ENCODE measurements at places on chromosomes 1 and 21.

DNA sequence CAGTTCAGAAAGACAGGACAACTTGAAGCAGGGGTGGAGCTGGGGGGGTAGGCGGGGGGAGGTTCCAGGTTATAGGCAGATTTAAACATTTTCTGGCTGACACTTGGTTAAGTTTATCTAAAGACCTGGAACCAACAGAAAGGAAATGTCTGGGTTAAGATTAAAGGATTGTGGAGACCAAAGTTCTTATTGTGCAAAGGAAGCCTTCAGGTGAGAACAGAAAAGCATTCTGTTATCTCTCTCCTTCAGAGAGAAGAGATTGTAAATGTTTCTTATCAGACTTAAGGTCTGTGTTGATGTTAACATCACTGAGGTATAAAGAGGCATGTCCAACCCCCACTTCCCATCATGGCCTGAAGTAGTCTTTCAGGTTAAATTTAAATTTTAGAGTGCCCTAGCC lies 3.7 kb upstream of the ACADM start:
- no peak for DNase-seq

DNA sequence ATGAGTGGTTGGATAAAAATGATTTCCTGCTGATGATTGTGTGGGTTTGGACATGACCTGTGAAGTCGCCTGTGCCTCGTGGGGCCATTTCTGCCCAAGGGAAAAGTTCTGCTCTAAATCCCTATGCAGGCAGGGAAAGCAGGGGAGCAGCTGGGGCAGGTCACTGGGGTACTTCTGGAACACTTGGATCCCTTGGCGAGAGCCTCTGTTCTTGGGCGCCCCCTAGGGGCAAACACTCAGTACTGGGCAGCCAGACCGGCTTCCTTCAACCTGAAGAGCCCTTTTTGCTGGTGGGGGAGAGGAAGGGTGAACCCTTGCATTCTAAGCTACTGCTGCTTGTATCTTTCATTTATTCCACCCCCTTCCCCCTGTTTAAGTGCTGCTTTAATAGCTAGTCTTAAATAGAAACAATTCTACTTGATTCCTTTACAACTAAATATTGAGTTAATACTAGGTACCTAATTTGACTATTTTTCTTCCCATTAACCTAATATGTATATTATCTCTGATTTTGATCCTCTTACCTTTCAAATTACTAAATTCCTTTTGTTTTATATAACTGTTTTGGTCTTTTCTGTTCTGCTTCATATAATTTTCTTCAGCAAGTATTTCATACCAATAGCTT lies 5.1 kb upstream of the CLEC20A start:
- DNase-seq: peak; percentile 50

GRCh38 chr1:246161626-246162025 lies 345.5 kb downstream of the SMYD3 start:
- DNase-seq: no peak

DNA sequence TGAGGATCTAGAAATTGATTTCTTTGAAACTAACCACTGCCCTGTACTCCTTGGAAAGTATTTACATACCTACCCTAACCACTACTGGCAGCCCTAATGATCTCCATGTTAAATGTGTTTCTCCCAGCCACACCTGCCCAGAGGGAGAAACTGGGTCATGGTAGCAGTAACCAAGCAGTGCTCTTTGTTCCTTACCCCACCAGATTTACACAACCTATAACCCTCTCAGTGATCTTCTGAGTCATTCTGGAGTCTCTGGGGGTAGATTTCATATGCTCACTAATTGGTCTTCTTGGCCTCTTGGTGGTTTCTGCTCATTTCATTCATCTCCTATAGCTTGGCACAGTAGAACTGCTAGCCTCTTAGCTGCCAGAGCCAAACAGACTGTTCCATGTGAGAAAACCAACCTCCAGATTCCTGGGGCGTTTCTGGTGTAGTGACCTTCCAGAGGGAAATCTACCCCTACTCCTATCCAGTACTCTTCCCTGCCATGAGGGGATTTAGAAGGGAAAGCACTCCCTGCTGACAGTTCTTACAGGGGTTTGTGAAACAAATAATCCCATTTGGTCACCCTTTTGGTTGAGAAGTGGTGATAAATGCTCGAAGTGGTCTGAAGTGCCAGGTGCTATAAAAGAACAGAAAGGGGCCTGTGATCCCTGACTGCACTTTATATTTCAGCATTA lies 36.2 kb upstream of the LRIG2 start:
- no peak for DNase-seq

- peak; percentile 1 for DNase-seq
Observed at GRCh38 chr1:193338194-193338593, 151.8 kb upstream of the B3GALT2 start.

GRCh38 chr1:211332830-211333229 lies 6.2 kb downstream of the TRAF5 start:
- DNase-seq: no peak

DNA sequence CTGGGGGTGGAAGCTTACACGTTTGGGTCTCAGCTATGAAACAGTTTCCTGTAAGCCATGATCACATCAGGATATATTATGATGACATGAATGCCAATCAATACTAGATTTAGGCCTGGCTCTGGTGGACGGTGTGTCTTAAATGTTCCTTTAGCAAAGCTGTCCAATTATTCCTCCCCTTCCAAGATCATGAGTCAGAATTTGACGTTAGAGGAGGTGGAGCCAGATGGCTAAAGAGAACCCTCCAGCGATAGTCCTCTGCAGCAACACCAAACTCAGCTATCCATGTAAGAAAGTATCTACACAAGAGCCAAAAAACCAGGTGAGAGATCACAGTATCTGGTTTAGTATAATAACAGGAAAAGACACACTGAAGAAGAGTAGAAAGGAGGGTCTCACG lies 47.8 kb downstream of the PACC1 start:
- no peak for DNase-seq

GRCh38 chr1:229136822-229137221 lies 134.1 kb upstream of the RAB4A start:
- no peak for DNase-seq

- DNase-seq: peak; percentile 83
Observed at GRCh38 chr1:40404670-40405462, 31.3 kb downstream of the SMAP2 start.

DNA sequence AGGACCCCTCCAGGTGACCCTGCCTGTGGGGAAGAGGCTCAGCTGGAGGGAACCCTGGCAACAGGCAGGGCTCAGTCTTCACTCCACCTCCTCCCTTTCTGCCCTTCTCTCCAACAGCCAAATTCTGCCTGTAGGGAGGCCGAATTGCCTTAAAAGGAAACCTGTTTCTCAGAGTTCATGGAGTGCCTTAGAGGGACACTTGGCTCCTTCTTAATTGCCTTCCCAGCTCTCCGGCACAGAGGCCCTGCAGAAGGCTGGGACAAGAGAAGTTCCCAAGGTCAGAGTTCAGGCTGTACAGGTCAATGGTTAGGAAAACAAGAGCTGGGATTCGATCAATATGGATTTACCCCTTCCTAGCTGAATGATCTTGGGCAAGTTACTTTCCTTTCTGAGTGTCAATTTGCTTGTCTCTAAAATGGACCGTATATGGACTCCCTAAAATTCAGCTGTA lies 6.2 kb downstream of the CSRP1 start:
- DNase-seq: peak; percentile 39

DNA sequence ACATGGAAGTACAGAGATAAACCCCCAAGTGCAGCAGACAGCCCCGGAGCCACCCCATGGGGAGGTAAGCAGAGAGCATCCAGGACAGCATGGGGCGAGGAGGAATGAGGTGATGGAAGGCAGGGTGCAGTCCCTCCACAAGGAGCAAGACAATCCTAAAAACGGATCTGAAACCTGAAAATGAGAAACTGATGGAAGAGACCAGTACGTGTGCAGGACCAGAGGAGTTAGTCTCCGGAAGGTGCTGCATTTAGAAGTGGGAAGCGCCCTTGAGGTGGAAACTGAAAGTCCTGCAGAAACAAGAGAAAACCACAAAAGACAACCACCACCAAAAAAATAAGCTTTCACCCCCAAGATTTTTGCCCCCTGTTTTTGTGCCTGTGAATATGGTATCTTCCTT lies 17.4 kb upstream of the DDOST start:
- no peak for DNase-seq

DNA sequence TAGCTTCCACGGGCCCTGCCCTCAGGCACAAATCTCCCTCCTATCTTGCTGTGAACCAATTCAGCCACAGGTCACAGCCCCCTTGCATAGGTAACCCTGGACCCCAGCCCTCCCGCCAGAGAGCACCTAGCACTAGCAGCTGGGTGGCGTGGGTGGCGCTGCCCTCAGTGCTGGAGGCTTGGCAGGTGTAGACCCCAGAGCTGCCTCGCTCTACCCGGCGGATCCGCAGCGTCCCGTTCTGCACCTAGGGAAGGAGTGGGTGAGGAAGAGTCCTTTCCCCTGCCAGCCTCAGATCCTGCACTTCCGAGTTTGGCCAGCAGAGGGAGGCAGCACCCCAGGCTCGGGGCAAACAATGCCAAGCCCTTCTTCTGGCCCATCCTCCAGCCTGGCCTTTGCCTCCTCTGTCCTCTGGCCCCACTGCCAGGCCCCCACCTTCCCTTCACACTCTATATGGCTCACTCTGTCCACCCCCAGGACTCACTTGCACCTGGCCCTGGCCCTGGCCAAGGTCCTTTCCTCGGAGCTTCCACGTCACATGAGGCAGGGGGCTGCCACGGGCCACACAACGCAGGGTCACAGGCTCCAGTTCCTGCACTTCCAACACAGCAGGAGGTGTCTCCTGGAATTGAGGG lies 9.0 kb downstream of the IGSF9 start:
- peak; percentile 37 for DNase-seq

GRCh38 chr1:82806133-82806532 lies 1005.4 kb downstream of the ADGRL2 start:
- DNase-seq: no peak

- DNase-seq: peak; percentile 68
Observed at GRCh38 chr1:174165471-174166137, 6.3 kb downstream of the RABGAP1L start.

GRCh38 chr1:168861421-168862004 lies 132.5 kb upstream of the DPT start:
- no peak for DNase-seq

- DNase-seq: no peak
Observed at GRCh38 chr1:183238071-183238470, 52.0 kb downstream of the LAMC2 start.

DNA sequence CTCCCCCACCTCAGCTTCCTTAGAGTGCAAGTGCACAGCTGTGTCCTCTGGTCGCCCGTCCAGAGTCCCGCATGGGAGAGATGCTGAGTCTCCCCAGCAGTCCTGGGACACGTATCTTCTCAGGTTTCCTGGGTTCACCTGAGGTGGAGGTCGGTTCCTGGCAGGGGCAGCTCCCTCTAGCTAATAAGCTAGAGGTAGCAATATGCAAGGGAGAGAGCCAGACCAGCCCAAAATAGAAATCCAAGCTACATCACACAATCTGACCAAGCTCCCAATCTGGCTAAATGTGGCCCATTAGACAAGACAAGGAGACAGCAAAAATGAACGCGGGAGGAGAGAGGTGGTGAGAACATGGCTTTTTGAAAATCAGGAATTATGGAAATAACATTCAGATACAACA lies 30.9 kb upstream of the CADM3 start:
- peak; percentile 71 for DNase-seq

DNA sequence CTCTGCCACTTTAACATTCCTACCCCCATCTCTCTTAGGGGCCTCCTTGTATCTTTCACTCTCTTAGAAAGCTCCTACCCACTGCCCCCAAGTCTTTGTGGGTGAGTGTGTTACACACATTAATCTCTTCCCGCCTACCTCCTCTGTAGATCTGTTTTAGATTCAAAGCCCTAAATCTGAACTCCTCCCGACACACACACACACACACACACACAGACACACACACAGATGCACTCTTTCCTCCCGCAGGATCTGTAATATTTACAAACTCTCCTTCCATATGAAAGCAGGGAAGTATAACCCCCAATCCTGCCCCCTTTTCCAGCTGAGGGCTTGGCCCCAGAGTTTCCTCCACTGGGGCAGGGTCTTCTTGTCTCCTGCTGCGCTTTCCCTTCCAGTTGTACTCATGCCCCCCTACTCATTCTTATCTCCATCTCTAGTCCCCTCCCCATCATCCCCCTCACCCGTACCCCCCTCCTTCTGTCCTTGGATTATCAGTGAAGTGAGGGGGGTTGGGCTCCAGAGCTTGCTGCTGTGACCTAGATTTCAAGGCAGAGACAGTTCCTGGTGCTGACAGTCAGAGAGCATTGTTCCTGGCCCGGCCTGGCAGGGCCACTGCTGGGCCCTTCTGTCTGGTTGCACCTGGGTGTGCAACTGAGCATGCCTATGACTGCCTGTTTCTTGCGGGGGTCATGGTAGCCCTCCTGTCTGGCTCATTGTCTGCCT lies 4.3 kb downstream of the PEA15 start:
- peak; percentile 96 for DNase-seq

DNA sequence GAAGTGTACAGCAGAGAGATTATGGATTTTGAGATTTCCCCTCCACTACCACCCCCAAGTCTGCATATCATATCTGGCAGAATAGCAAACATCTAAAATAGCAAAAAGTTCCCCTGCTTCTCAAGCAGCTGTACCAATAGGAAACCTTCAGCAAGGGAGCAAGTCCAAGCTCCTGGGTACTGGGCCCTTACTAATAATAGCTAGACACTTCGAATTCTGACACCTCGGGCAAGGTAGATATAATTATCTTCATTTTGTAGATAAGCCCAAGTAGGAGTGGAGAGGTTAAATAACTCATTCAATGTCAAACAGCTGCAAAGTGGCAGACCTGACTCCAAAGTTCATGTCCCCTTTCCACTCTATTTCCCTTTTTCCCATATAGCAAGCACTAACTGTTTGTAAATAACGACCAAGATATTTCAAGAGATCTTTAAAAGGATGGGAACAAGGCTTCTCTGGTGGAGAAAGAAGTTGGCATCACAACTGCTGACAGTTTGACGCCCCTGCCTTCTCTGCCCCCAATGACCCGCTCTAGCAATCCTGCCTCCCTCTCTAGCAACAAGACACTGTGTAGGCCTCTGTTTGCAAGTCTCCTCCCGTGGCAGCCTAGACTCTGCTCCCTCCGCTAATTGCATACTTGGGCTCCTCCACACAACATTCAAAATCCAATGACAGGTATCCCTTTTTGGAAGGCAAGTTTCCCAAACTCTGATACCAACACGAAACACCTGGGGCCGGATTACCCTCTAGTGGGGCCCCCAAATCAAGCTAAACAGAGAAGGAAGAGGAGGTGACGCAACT lies 18.7 kb upstream of the ADAR start:
- peak; percentile 29 for DNase-seq

DNA sequence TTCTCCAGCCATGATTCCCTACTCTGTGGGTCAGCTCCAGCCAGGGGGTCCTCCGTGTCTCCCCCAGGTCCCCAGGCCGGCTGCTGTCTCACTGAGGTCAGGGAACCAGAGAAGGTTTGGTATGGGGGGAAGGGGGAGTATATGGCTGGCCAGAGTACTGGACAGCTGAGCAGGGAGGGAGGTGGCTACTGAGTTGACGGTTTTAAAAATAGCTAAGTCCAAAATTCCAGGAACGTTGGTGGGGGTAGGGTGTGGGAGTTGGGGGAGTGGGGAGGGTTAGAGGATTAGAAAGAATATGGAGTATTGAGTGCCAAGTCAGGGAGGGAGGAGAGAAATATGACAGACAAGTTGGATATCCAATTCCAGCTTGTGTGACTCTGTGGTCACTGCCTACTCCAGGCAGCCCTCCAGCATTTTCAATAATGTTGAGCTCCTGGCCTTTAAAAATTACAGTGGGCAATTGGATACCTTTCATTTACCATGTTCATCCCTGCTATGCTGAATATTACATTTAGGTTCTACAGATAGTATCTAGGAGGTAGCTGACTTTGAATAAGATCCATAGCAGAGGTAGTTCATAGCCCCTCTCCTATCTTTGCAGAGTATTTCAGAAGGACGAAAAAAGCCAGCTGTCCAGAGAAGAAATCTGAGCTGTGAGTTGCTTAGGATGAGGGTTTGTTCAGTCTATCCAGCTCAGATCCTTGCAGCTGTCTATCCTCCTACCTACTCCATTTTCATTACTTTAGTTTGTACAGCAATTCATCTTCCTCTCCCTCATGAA lies at the start of gene HJV:
Gene HJV (minus strand): TSS at position 114 of the 781 bp plus-strand sequence. CDS start 1,504 bp downstream, outside the sequence.
- DNase-seq: no peak
